ENCODE measurements at places on chromosomes 12 and 14. TPM values are rescaled to one million over a fixed set of nuclear protein-coding genes. Genes with fewer than 3 reads are reported as not detected.
A peak's percentile ranks its signal among the peaks of the same experiment; 100 is the strongest.

DNA sequence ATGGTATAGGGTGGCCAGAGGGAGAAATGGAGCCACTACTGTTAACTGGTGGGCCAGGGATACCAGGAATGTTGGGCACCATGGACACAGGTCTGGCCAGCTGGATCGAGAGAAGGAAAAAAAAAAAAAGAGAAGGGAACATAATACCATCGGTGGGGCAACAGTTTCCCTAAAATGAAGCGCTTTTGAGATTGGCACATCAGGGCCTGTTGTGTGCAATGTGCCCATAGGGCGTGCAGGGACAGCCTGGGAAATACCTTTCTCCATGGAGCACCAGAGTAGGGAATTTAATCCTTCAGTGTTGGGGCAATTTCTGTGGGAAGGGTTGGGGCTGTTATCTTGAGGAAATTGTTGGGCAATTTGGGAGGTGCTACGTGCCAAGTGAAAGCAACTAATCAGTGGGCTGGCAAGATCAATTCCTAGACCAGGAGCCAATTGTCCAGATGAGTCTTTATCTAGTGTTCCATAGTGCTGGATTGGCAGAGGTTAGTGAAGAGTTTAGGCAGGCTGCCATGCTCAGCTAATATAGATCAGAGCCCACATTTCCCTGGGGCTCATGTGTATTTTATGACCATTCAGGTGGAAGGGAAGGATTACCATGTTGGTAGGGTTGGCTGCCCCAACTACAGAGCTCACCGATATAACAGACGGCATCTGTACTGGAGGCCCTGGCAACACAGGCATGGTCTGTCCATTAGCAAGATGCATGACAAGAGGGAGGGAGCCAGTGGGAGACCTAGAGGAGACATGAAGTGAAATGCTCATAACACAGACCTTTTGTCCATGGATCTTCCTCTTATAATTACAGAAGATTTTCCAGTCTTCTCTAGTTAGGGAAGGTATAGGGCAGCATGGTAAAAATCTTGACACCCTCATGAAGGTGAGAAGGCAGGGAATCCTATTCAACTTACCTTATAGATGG lies 25.5 kb upstream of the NPFF start:
- H3K27me3 ChIP-seq, result no peaks in the 10 kb centered on the region
- peaks cover 9% of the 10 kb centered on the region for H3K36me3 ChIP-seq
- H3K27ac ChIP-seq, result no peak overlapping the region
- H3K4me3 ChIP-seq, result no peak overlapping the region

AQP5 gene
- polyA plus RNA-seq, result not detected

- H3K27me3 ChIP-seq, result no peaks in the 10 kb centered on the region
- H3K36me3 ChIP-seq, result no peaks in the 10 kb centered on the region
- H3K4me3 ChIP-seq, result no peak overlapping the region
- H3K4me1 ChIP-seq, result no peaks in the 10 kb centered on the region
Observed at GRCh38 chr12:27564612-27565213, 40.7 kb downstream of the PPFIBP1 start.

TAS2R14 gene
- polyA plus RNA-seq, result 2.0 TPM

INSM2 gene
- polyA plus RNA-seq, result not detected

ARL1 gene
- 58.6 TPM for polyA plus RNA-seq

GRCh38 chr14:42994051-42994736 lies 1387.5 kb downstream of the LRFN5 start:
- no peaks in the 10 kb centered on the region for H3K36me3 ChIP-seq
- H3K27me3 ChIP-seq, result no peaks in the 10 kb centered on the region
- DNase-seq, result no peak
- no peak overlapping the region for H3K27ac ChIP-seq

DNA sequence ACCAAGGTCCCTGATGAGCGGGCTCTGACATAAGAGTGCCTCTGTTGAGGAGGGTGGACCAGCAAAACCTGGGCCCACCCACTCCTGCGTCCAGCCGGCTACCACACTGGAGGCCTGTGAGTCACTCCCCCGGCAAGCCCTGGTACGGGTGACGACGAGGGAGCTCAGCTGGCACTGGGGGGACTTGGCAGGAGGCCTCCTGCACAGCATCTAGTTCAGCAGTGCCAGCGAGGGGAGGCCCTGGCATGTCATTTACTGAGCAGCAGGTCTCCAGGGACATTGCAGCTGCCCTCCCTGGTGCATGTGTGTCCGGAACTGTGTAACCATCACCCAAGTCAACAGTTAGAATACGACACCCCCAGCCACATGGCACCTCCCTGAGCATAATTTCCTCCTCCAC lies 24.4 kb downstream of the CD9 start:
- peak; percentile 89 for DNase-seq
- peaks cover 10% of the 10 kb centered on the region for H3K4me1 ChIP-seq
- no peaks in the 10 kb centered on the region for H3K36me3 ChIP-seq
- peak overlapping the region; percentile 96 for H3K27ac ChIP-seq

DNA sequence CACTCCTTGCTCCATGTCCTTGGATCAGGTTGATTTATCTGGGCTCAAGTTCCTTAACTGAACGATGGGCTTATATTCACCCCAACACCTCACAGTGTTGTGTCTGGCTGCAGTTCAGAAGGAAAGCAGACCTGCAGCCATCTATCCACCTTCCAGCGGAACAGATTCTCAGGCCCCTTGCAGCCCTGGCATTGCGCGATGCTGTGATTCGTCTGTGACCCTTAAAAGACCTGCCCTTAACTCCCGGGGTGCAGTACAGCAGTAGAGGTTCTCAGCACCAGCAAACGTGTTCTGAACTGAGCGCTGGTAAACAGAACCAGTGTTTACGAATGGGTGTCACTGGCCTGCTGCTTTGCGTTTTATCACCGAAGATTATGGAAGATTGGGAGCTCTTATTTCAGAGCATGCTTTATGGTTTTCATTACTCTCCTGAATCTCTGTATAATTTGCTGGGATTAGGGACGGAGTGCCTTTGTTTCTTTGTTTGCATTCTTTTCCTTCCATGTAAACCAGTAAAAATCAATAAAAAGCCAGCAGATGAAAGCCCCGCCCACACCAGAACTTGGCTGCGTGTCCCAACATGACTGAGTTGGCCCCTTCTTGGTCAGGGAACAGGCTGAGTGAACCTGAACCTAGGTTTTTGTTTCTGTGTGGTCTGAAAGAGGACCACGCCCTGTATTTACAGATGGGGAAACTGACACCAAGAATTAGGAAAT lies 286.7 kb upstream of the CRY1 start:
- DNase-seq, result no peak
- H3K27me3 ChIP-seq, result no peaks in the 10 kb centered on the region
- H3K36me3 ChIP-seq, result no peaks in the 10 kb centered on the region
- no peak overlapping the region for H3K4me3 ChIP-seq

GRCh38 chr12:97552410-97553121 lies 90.0 kb downstream of the RMST start:
- H3K27ac ChIP-seq, result no peak overlapping the region
- H3K27me3 ChIP-seq, result no peaks in the 10 kb centered on the region
- no peak overlapping the region for H3K4me3 ChIP-seq
- H3K36me3 ChIP-seq, result no peaks in the 10 kb centered on the region
- no peak for DNase-seq

DNA sequence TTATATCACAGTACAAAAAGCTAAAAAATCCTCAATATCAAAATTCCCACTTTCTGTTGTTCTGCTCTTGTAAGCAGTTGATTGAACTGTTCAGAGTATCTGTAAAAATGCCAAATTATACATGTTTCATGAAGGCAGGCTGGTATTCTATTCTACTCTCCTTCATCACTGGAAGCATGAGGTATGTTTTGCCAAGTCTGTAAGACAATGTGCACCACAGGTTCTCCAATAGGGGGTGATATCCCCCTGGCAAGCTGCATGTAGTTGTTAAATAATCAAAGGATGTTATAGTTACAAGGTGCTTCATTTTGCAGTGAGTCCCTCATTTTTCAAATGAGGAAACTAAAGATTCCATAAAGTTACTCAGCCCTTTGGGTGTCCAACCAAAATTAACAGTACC lies 15.1 kb upstream of the NEK9 start:
- peaks cover 3% of the 10 kb centered on the region for H3K4me1 ChIP-seq
- H3K27ac ChIP-seq, result no peak overlapping the region
- no peak for DNase-seq
- no peaks in the 10 kb centered on the region for H3K36me3 ChIP-seq
- no peak overlapping the region for H3K4me3 ChIP-seq

DNA sequence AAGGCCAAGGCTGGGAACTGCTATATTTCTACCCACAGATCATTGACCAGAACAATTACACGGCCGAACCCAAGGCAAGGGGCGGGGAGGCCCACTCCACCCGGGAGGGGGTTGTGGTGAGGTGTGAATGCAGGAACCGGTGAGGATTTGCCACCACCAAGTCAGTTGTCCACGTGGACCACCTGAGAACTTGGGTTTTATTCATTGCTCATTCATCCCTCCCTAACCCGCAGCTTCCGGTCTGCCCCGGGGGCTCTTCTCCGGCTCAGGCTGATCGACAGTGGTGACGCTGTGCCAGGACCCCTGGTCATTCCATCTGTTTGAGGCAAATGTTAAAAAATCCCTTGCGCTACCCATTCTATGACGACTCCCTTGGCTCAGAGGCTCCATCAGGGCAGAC lies 127.7 kb upstream of the RTL1 start:
- H3K36me3 ChIP-seq, result no peaks in the 10 kb centered on the region
- H3K4me3 ChIP-seq, result no peak overlapping the region
- no peak overlapping the region for H3K27ac ChIP-seq
- no peaks in the 10 kb centered on the region for H3K27me3 ChIP-seq
- DNase-seq, result no peak
- H3K4me1 ChIP-seq, result no peaks in the 10 kb centered on the region

DNA sequence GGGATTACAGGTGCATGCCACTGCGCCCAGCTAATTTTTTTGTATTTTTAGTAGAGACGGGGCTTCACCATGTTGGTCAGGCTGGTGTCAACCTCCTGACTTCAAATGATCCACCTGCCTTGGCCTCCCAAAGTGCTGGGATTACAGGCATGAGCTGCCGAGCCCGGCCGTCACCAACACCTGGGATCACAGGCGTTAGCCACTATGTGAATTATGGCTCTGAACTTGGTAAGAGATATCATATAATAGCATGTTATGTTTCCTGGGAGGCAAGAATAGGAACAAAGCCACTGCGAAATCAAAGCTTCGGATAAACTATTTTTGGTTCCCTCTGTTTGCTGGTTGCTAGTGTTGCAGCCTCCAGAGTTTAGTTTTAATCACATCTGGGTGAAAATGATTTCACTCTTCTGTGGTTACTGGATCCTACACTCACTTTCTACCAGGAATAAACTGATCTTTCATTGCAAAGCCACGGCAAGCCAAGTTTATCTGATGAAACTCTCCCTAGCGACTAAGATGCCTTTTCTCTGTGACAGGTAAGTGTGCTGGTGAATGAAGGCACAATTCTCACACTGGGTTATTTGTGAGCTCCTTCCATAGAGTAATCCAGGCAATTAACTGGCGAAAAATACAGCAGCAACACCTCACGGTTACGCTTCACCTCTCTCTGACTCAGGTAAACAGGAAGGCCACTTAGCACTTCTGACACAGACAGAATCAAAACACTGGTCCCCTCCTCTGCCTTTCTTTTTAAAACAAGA lies 16.7 kb downstream of the SNRNP35 start:
- H3K4me1 ChIP-seq, result peaks cover 5% of the 10 kb centered on the region
- H3K36me3 ChIP-seq, result peaks cover 8% of the 10 kb centered on the region
- DNase-seq, result peak; percentile 12
- H3K27me3 ChIP-seq, result no peaks in the 10 kb centered on the region
- H3K4me3 ChIP-seq, result no peak overlapping the region

FLRT2 gene
- polyA plus RNA-seq, result 0.46 TPM

DNA sequence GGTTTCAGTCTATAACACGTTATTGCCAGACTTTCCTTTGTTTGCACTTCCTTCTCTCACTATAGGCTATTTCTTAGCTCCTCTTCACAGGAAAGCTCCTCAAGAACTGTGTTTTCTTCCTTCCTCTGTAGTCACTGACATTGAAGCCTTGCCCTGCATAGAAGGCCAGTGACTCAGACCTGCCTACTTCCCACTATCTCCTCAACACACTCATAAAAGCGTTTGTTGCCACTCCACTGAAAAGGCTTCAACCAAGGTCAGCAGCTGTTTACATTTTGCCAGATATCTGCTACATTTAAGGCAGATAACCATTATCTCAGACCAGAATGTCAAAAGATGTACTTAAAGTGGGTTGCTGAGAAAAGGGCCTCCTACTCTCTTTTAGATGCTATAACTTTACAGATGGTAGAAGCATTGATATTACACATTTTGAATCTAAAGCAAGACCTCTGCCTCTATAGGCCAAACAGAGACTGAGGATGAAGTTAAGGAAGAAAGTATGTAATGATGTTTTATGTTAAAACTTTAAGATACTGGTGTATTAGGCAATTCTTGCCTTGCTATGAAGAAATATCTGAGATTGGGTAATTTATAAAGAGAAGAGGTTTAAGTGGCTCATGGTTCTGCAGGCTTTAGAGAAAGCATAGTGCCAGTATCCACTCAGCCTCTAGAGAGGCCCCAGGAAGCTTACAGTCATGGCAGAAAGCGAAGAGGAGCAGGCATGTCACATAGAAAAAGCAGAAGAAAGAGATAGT lies 233.3 kb upstream of the FLRT2 start:
- H3K4me1 ChIP-seq, result no peaks in the 10 kb centered on the region
- no peak overlapping the region for H3K27ac ChIP-seq
- no peaks in the 10 kb centered on the region for H3K27me3 ChIP-seq
- DNase-seq, result no peak
- no peak overlapping the region for H3K4me3 ChIP-seq

DNA sequence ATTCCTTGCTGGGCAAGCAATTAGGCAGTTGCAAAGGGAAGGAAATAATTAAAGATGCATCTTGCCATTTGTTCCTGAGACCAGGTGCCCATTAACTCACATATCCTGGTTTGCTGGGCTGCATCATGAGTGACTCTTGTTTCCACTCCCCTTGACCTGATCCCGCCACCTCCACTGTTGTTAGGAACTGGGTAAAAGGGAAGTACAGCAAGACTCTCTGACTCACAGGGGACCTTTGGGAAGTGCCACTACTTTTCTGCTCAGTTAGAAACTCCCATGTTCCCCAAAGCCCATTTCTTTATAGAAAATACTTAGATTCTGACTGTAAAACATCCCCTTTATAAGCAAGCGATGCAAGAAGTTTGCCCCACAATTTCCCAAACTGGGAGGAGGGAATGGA lies 186.0 kb upstream of the BCL2L14 start:
- peaks cover 1% of the 10 kb centered on the region for H3K36me3 ChIP-seq
- no peaks in the 10 kb centered on the region for H3K4me1 ChIP-seq
- H3K27ac ChIP-seq, result no peak overlapping the region
- H3K4me3 ChIP-seq, result no peak overlapping the region
- no peak for DNase-seq
- H3K27me3 ChIP-seq, result no peaks in the 10 kb centered on the region

GRCh38 chr14:68619790-68620574 lies 172.9 kb downstream of the ZFP36L1 start:
- H3K27me3 ChIP-seq, result no peaks in the 10 kb centered on the region
- DNase-seq, result no peak
- no peak overlapping the region for H3K27ac ChIP-seq
- no peaks in the 10 kb centered on the region for H3K36me3 ChIP-seq

DNA sequence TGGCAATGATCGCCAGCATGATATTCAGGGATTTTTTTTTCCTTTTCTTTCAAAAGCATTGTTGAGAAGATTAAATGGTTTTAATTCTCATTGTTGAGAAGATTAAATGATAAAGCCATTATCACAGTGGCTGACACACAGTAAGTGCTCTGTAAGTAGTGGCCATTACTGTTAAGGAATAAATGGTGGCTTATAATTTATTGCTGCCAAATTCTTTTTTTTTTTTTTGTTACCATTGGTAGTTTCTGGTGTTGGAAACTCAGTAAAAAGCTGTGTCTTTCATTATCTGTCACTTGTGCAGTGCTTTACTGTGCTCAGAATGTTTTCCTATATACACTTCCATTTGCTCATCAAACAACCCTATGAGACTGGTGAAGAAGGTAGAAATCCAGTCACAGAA lies 15.3 kb downstream of the YAF2 start:
- H3K27ac ChIP-seq, result no peak overlapping the region
- H3K27me3 ChIP-seq, result no peaks in the 10 kb centered on the region
- H3K4me3 ChIP-seq, result no peak overlapping the region
- H3K36me3 ChIP-seq, result no peaks in the 10 kb centered on the region
- no peak for DNase-seq
